Fibroblast of lung (primary cell): ENCODE measurements at places on chromosomes 16 and 17. TPM values are rescaled to one million over a fixed set of nuclear protein-coding genes. Genes with fewer than 3 reads are reported as not detected.

Gene IGSF6
- total RNA-seq: under 0.01 TPM in 1 of 2 replicates, not detected in the other

Gene AMZ2
- total RNA-seq: 83.2 and 119 TPM in 2 replicates

Gene NDUFAB1
- 76.3 and 98.4 TPM in 2 replicates for total RNA-seq

Gene FBXW10
- total RNA-seq: under 0.01 and 0.17 TPM in 2 replicates

Gene ARHGDIG
- 0.77 and 1.3 TPM in 2 replicates for total RNA-seq

Gene HS3ST3A1
- total RNA-seq: 28.5 and 48.7 TPM in 2 replicates

Gene CCL8
- total RNA-seq: 0.26 and 0.50 TPM in 2 replicates

Gene STX1B
- 1.3 and 2.1 TPM in 2 replicates for total RNA-seq

Gene AXIN1
- total RNA-seq: 18.2 and 18.7 TPM in 2 replicates

Gene YBX2
- total RNA-seq: under 0.01 TPM in 1 of 2 replicates, not detected in the other

Gene ST6GALNAC2
- total RNA-seq: 0.83 and 1.0 TPM in 2 replicates
